ENCODE measurements at places on chromosomes 11 and 22.

DNA sequence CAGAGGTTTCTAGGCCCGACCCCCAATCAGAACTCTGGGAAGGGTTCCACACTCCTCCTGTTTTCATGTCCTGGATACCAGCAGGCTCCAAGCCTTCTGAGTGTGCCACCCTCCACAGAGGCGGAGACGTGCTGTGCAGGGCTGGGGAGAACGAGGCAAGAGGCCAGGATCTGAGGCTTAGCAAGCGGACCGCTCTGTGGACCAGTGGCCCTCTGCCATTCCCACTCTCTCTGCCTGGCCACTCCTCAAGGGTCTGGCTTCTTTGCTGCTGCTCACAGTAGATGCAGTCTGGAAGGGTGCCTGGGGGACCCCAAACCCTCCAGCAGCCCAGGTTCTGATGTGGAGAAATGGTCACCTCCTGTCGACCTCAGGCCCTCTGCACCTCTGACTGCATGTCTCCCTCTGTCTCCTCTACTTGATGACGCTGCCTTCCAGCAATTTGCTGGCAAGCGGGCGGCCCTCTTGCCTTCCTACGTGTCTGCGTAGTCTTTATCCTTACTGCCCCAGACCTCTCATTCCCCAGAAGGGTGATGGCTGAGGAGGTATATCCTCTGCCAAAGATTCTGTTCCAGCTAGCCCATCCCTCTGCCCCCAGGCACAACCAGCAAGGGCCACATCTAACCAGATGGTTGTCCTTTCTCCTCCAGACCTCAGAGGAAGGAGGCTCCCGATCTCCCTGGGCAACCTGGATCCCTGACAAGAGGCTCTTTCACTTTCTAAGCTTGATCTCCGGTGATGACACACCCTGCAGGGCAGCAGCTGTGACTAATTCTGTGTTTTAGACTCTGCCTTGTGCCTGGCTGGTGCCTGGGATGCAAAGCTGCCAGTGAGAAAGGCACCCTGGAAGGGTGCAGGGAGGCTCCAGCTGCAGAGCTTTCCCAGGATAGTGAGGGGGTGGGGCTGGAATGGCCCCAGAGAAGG, 87.3 kb downstream of the NAT10 start:
- DNase-seq, result no peak

DNA sequence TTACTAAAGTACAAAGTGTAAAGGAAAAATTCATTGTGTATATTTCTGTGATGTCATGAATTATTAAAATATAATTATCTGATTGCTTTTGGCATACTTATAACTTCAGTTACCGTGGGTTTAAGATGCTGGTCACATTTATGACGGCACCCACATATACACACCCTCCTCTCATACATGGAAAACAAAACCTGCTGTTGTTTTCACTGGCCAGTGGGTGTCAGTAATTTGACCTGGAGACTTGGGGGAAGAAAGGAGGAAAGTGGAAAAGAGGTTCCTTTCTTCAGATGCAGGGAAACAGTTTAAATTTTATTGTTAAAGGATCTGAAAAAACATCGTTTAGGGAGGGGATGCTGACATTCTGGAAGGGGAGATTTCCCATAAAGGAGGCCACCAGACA, 742 bp upstream of the BBOX1 start:
- no peak for DNase-seq

- DNase-seq, result no peak
Observed at GRCh38 chr22:35915477-35916013, 113.1 kb downstream of the RBFOX2 start.

GRCh38 chr22:38614332-38615063, 41.7 kb downstream of the FAM227A start:
- no peak for DNase-seq

DNA sequence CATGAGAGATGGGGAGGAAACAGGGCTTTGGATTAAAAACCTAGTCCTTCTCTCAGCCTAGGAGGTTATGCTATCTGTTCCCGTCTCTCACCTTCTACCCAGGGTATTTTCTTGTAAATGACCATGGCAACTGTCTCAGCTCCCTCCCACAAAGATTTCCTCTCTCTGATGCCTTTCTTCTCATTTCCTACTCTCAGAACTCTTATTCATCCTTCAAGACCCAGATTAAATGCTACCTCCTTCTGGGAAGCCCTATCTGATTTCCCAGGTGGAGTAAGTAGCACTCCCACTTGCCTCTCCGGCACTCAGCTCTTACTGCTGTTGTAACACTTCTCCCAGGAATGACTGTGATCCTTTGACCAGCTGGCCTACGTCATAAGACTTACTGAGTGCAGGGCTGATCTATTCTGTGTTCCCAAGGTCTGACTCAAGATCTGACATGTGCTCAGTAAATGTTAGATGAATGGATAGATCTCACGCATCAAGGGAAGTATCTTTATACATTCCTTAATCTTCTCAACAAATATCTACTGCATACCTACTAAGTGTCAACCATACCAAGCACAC, 175.0 kb downstream of the TENM4 start:
- no peak for DNase-seq

GRCh38 chr11:74278721-74279161, 32.7 kb downstream of the P4HA3 start:
- no peak for DNase-seq

GRCh38 chr11:43950311-43950855, 7.9 kb downstream of the C11orf96 start:
- DNase-seq, result no peak

- DNase-seq, result no peak
Observed at GRCh38 chr11:2443406-2443805, 908 bp downstream of the TRPM5 start.

DNA sequence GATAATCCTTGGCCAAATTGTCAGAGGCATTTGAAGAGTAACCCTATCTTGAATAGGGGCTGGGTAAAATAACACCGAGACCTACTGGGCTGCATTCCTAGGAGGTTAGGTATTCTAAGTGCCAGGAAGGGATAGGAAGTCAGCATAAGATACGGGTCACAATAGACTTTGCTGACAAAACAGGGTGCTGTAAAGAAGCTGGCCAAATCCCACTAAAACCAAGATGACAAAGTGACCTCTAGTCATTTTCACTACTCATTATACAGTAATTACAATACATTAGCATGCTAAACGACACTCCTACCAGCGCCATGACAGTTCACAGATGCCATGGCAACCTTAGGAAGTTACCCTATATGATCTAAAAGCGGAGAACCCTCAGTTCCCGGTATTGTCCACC, 964 bp upstream of the REXO2 start:
- no peak for DNase-seq

GRCh38 chr22:50691521-50691920, 18.9 kb downstream of the SHANK3 start:
- no peak for DNase-seq

DNA sequence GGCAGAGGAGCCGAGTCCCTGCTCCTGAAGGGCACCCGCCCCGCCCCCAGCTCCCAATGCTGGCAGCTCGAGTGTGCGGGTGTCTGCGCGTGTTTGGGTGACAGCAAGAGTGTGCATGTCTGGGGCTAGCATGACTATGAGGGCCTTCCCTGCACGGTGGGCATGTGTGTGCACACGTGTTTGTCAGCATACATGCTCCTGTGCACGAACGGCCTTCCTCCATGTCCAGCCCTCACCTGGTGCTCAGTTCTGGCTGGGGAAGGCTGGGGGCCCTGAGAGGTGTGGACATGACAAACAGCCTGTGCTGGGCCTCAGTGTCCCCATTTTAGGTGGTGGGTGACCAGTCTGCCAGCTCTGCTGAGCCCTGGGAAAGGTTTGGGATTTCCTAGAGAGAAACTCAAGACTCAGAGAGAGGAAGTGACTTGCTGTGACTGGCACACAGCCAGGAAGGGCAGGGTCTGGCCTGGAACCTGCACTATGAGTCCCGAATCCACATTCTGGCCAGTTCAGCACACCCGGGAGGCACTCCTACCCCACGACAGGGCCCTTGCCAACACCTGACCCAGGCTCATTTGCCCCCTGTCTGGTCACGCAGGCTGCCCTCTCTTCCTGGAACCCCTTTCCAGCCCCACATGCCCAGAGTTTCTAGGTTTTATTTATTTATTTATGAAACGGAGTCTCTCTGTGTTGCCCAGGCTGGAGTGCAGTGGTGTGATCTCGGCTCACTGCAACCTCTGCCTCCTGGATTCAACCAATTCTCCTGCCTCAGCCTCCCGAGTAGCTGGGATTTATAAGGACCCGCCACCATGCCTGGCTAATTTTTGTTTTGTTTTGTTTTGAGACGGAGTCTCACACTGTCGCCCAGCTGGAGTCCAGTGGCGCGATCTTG, 3.3 kb upstream of the SHISA8 start:
- no peak for DNase-seq

DNA sequence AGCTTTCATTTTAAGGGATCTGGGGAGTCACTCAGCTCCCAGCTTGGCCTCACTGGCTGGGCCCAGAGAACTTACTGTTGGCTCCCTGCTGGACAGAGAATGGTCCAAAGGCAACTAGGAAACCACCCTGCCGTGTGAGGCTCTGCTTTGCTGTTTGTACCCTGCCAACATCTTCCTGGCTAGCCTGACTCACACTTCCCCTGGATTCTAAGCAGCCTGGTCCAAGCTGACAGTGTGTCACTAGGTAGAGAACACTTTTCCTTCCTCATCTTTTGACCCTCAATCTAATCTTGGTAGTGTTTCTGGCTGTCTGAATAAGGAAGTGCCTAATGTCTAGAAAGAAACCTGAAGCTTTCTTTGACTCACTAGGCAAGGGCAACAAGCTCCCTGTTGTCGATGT, 76.7 kb downstream of the FAR1 start:
- DNase-seq, result no peak

DNA sequence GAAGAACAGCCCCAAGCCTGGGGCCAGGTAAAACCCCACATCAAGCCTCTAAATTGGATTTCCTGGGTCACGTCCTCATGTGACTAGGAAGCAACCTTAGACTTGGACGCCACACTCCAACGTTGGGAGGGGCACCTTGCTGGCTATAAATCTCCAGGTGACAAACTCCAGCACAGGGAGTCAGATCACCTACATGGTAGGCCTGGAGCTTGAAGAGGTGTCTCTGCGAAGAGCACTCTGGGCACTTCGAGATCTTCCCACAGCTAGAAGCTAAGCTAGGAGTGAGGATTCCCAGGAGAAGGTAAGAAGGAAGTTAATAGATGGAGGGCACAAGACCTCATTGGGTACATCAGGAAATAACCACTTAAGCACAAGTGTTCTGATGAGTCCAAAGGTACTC, 77.1 kb upstream of the GNAZ start:
- no peak for DNase-seq

DNA sequence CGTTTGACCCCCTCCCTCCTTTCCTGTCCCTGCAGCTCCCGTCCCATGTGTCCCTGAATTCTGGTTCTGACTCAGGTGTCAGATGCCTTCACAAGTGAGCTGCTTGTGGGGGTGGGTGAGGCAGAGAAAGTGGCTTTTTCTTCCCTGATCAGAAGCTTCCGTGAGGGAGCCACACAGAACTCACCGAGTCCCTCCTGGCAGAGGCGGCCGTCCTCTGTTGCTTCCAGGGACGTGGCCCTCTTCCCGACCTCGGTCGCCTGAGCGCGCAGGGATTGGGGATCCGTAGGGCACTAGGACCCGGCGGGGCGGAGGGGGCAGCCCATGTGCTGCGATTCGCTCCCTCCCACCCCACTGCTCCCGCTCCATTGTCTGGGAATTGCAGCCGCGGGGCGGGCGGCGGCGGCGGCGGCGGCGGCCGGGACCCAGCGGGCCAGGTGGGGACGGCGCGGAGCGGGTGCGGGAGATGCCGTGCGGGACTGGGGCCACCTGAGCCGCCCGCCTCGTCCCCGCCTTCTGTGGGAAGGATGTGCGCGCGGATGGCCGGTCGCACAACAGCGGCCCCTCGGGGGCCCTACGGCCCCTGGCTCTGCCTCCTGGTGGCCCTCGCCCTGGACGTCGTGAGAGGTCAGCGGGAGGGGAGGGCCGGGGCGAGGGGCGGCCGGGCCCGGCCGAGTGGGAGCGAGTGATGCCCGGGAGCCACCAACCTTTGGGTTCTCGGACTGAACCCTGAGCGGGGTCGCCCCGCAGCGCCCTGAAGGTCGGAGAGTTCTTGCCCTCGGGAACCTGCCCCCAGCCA, at the start of gene TMEM132A:
TSS of gene TMEM132A (plus strand) at position 351 of the 796 bp plus-strand sequence. CDS start at position 525, 174 bp downstream.
- peak; percentile 41 for DNase-seq

Measured in NCI-H187 (cell line).